ENCODE measurements at places on chromosomes 2 and 18.
A peak's percentile ranks its signal among the peaks of the same experiment; 100 is the strongest.

GRCh38 chr18:26471027-26471426 lies 77.3 kb downstream of the KCTD1 start:
- no peak for DNase-seq

- DNase-seq: peak; percentile 65
These were observed 10.8 kb downstream of the SIX3 start for GRCh38 chr2:44952143-44952805.

DNA sequence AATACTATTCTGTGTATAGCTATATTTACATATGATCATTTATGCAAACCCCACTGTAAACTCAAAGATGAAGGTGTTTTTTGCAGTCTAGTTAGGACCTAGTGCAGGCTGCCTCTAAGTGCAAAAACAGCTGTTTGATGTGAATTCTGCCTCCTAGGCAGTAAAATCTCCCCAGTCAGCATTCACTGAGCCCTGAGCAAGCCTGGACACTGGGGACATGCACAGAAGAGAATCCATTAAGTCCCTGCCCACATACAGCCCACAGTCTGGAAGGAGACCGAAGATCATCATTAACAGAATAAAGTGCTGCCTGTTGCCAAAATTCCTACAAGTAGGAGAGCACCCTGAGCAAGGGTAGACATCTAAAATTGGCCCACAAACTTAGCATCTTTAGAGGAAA lies 14.4 kb upstream of the BIN1 start:
- no peak for DNase-seq

- DNase-seq: no peak
These were observed 303.3 kb upstream of the GULP1 start for GRCh38 chr2:187988348-187988747.

- no peak for DNase-seq
These were observed 76.2 kb upstream of the SIX2 start for GRCh38 chr2:45085487-45085886.

DNA sequence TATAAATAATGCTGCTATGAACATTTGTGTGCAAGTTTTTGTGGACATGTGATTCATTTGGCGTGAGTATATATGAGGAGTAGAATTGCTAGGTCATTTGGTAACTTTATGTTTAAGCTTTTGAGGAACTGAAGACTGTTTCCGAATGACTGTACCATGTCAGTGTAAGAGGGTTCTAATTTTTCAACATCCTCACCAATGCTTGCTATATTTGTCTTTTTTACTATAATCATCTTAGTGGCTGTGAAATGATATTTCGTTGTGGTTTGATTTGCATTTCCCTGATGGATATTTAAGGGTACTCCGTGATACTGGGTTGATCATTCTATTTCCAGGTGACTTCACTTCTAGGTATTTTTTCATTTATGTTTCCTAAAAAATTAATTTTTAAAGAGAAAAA lies 241.1 kb downstream of the BCL2 start:
- no peak for DNase-seq

- no peak for DNase-seq
These were observed 177.9 kb downstream of the ANTXR1 start for GRCh38 chr2:69190743-69191404.

DNA sequence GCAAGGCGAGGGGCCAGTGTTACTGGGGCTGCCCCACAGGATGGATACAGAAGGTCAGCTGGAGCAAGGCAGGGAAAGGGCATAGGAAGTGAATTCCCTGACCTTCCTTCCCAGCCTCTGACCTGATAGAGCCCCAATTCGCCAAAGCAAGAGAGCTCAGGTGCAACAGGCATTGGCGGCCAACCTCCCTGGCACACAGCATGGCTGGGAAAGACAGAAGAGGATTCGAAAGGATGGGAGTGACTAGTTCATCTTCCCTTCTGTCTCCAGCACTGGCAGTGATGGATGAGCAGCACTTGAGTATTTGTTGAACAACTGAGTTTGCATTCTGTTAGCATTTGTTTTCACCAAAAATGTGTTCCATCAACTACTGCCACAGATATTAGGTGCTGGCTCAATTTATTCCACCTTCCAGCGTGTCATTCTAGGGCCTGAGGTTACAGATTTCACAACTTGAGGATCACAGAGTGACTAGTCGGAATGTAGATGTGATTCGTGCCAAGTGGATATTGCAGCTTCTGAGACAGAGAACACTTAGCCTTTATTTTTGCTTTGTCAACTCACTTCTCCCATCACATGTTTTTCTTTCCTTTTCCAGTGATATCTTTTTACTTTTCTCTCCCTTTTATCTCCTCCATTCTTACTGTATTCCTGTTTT lies 6.2 kb downstream of the COPS8 start:
- DNase-seq: no peak

- DNase-seq: no peak
These were observed 18.5 kb downstream of the B3GNT7 start for GRCh38 chr2:231413921-231414476.

- no peak for DNase-seq
These were observed 91.4 kb downstream of the ARL4C start for GRCh38 chr2:234405462-234405861.

DNA sequence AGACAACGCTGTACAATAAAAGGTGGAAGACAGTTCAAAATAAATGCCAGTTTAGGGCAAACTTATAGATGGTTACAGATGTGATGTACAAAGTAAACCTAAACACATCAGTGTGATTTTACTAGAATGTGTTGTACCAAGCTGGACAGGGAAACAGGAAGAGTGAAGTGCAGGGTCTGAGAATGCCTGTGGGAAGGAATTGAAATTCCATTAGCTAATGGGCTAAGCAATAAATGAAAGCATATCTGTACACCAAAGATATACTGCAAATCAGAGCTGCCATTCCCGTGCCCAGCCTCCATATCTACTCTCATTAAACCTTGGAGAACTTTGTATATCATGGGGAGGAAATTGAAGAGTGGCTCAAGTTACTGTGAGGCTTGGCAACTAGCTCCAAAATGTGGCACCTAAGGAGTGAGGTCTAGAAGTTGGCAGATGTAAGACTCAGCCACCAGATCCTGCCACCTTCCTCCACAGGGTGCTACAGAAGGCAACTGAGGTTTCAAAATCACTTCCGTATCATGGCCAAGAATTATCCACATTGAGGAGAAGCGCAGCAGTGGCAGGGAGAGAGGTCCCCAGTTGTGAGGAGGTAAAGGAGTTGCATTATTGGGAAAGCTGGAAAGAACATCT lies 277.8 kb downstream of the TCF4 start:
- no peak for DNase-seq

DNA sequence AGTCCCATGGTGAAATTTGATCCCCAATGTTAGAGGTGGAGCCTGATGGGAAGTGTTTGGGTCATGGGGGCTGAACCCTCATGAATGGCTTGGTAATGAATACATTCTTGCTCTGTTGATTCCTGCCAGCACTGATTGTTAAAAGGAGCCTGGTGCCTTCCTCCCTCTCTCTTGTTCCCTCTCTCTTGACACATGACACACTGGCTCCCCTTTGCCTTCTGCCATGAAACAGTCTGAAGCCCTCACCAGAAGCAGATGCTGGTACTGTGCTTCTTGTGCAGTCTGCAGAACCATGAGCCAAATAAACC lies 30.6 kb upstream of the EPC2 start:
- no peak for DNase-seq

- no peak for DNase-seq
These were observed 19.0 kb downstream of the SNED1 start for GRCh38 chr2:241017228-241017940.

DNA sequence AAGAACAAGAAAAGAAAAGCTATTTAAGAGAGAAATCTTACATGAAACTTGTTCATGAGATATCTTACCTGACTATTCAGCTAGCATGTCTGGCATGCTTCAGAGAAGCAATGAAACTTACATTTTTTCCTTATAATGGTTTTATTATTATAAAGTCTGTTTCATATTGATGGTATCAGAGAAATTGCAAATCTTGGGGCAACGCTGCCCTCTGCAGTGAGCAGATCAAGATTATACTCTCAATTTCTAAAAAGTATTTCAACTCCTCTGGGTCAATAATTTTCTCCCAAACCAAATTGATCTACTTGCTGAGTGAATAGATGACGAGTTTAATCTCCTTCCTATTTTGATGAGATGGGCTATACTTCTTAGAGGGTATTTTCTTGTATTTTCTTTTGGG lies 235.6 kb downstream of the NUP35 start:
- no peak for DNase-seq

DNA sequence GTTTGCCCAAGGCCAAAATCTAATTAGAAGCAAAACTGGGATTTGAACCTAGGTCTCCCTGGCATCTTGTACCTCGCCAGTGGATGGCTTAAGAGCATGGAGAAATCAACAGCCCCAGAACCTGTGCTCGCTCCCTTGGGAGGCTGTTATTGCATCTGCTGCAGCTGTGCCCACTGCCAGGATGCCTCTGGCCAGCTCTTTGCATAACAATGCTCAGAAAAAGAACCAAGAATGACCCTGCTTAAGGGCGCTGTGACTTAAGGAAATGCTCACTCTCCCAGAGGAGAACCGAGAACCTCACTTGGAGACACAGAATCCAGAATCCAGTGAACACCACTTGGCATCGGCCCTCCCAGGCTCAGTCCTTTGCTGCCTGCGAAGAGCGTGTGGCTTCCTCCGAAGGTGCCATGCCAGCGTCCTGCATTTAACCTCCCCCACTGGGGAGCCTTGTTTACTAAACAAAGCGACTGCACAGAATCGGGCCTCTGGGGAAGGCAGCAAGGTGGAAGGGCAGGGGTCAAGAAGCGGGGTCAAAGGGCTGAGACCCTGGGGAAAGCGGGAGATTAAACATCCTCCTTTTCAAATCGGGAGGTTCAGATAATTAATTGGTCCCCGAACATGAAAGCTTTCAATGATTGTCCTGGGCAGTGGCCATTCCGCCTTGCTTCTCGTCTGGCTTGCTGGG lies 71.0 kb upstream of the BOD1L2 start:
- no peak for DNase-seq

- DNase-seq: no peak
These were observed 2.6 kb downstream of the ANKRD44 start for GRCh38 chr2:197307933-197308521.

DNA sequence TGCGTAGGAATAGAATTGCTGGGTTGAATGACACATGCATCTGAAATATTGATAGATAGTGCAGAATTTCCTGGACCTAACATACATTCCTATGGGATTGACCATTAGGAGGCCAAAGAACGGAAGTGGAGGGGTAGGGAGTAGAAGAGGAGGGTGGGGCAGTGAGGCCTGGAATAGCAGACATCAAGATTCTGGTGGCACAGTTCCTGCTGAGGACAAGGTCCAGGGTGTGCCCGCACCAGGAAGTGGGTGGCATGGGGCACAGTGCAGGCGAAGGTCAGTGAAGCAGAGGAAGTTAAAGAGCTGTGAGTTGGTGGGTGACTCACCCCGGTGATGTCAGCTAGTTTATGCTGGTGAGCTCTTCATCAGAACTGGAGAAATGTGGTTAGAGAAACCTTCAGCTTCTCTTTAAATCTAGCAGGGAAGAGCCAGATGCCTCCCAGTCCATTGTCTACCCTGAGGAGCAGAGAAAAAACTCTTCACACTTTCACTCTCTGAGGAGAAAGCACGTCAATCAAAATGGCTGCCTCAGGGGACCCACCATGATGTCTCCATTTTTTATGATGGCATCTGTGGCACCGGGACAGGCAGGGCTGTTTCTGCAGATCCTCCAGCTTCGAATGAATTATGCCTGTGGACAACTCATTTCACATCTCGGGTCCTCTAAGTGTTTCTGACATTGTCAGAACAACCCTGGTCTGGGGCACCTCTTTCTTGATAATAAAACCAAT lies 55.9 kb upstream of the CTLA4 start:
- no peak for DNase-seq

- no peak for DNase-seq
These were observed 42.3 kb downstream of the STPG4 start for GRCh38 chr2:47112665-47113435.

DNA sequence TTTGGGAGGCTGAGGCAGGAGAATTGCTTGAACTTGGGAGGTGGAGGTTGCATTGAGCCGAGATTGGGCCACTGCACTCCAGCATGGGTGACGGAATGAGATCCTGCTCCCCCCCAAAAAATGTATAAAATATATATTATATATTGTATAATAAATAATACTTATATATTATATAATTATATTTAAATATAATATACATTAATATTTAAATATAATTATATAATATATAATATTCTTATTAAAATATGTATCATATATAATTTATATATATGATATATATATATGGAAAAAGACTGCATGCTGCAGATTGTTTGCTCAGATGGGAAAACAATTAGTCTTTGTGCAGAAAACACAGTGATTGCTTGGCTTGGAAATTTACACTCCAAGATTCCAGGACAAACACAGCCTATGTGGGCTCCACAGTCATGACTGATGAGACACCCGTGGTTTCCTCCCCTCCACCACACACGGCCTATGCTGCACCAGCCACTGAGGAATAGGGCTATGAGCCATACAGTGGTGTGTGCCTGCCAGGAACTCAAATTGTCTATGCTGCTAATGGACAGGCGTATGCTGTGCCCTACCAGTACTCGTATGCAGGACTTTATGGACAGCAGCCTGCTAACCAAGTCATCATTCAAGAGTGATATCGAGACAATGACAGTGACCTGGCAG lies 30.0 kb downstream of the PMAIP1 start:
- no peak for DNase-seq

DNA sequence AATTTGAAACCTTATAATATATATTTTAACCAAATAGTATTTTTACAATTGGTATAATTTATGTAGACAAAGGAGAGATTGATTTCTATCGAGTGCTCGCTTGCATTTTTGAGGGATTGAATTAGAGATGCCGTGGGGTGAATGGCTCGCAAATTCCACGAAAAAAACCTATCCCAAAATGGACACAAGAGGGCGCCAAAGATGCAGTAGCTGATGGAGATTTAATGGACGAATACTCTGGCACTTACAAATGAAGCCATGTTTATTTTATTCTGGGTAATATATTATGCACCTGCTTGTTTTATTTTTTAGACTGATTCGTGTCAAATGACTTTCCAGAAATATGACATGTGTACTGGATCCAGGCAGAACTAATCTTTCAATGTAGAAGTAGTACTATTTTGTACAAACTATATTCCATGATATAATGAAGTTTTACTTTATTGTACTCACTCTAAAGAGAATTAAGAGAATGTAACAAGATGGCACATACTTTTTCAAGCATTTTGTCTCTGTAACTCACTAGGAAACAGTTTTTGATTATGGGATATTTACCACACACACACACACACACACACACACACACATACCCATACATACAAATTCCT lies 505.4 kb downstream of the PLCL1 start:
- DNase-seq: peak; percentile 60

GRCh38 chr2:47299555-47299954 lies 103.4 kb upstream of the MSH2 start:
- DNase-seq: no peak

- DNase-seq: no peak
These were observed 75.8 kb upstream of the SLC1A4 start for GRCh38 chr2:64913357-64913869.

DNA sequence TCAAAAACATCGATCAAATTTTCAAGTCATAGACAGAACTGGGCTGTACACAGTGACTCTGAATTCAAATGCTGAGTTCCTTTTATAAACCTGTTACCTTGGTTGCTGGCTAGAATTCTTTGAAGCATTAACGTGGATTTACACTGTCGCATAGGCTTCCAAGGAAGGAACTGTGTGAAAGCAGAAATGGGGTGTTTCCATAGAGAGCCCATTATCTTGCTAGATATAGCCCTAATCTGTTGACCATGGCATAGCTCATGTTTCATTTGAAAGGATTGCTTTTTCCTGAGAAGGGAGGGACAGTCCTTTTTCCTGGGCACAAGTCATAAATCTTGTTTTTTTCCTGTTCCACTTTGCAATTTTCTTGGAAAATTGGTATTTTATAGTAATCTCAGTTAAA lies 73.8 kb upstream of the NEUROD1 start:
- no peak for DNase-seq

GRCh38 chr18:4040391-4041092 lies 414.6 kb downstream of the DLGAP1 start:
- DNase-seq: no peak

GRCh38 chr2:137670111-137670510 lies 294.2 kb upstream of the HNMT start:
- no peak for DNase-seq

Data from NCI-H524 (cell line).